ENCODE measurements at places on chromosomes 3 and 15.
A peak's percentile ranks its signal among the peaks of the same experiment; 100 is the strongest.

GRCh38 chr3:191449256-191449655 lies 11.7 kb upstream of the PYDC2 start:
- no peak for DNase-seq
- no peaks in the 10 kb centered on the region for H3K27me3 ChIP-seq
- H3K36me3 ChIP-seq, result no peaks in the 10 kb centered on the region
- H3K4me1 ChIP-seq, result no peaks in the 10 kb centered on the region

- H3K27ac ChIP-seq, result peak overlapping the region; percentile 29
- no peak for DNase-seq
- no peak overlapping the region for H3K4me3 ChIP-seq
- no peaks in the 10 kb centered on the region for H3K27me3 ChIP-seq
Observed at GRCh38 chr3:149506965-149507364, 32.5 kb downstream of the TM4SF4 start.

GRCh38 chr3:178676077-178676476 lies 139.8 kb downstream of the KCNMB2 start:
- H3K4me1 ChIP-seq, result peaks cover 4% of the 10 kb centered on the region
- no peaks in the 10 kb centered on the region for H3K27me3 ChIP-seq
- no peak overlapping the region for H3K4me3 ChIP-seq
- no peak overlapping the region for H3K27ac ChIP-seq
- DNase-seq, result no peak

- H3K4me1 ChIP-seq, result peaks cover 10% of the 10 kb centered on the region
- no peaks in the 10 kb centered on the region for H3K36me3 ChIP-seq
- DNase-seq, result no peak
Observed at GRCh38 chr3:114967168-114967567, 179.9 kb downstream of the ZBTB20 start.

DNA sequence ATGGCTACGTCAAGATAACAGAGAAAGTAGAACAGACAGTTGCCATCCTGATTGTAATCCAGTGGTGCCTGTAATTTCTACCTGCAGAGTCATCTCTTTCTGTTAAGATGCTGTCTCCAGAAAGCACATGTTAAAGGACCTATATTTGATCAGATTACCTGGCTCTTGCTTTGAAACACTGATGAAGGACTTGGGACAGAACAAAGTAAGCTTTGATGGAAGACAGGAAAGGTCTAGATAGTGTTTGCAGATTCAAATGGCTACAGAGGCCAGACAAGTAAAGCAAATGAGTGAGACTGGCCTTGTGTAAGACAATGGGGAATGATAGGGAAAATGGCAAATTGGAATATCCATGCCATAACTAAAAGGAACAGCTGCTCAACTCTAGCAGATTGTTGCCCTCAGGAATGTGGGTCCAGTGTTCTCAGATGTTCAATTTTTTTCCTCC lies 1.8 kb upstream of the GSK3B start:
- no peak overlapping the region for H3K4me3 ChIP-seq
- no peak for DNase-seq
- peaks cover 10% of the 10 kb centered on the region for H3K36me3 ChIP-seq
- no peak overlapping the region for H3K27ac ChIP-seq

DNA sequence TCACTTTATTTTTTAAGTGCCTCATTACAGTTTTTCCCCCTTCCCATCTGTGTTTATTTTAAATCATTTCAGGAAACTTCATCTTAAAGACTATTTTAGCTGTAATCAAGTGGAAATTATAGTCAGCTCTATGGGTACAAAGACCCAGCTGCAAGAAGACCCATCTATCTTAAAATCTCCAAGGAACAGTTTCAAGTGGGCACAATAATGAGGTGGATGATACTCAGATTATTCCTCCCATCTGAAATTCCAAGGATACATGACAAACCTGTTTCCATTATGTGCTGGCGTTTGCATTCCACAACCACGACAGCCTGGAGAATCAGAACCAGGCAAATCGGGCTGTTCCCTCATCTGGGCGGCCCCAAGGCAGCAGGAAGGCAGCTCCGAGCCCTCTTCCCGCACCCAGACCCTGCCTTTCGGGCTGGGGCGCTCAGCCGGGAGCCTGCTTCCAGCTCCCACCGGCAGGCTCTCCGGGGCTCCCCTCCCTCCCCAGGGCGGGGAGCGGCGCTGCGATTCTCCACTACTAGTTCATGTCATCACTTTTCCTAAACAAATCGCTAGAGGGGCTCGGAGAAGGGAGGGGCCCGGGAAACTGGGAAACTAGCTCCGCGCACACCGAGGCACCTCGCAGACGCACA lies at the start of gene MGLL:
Gene MGLL, minus strand, starts transcription at position 475 of the 641 bp plus-strand sequence. Its CDS starts 197 bp downstream, at position 278.
- no peak for DNase-seq
- peaks cover 1% of the 10 kb centered on the region for H3K4me1 ChIP-seq
- H3K27ac ChIP-seq, result no peak within 1 kb of the TSS
- peaks cover 2% of the 10 kb centered on the region for H3K36me3 ChIP-seq
- peak within 1 kb of the TSS; percentile 76 for H3K4me3 ChIP-seq

- no peak for DNase-seq
- H3K27ac ChIP-seq, result no peak overlapping the region
- no peaks in the 10 kb centered on the region for H3K27me3 ChIP-seq
- H3K4me3 ChIP-seq, result no peak overlapping the region
- peaks cover 5% of the 10 kb centered on the region for H3K4me1 ChIP-seq
- H3K36me3 ChIP-seq, result peaks cover 28% of the 10 kb centered on the region
Observed at GRCh38 chr3:126063358-126063965, 20.5 kb downstream of the SLC41A3 start.

Measured in progenitor cell of endocrine pancreas (in vitro differentiated cells).